Transverse colon (tissue), 4 donors: ENCODE measurements at places on chromosomes 5 and 9. TPM values are rescaled to one million over a fixed set of nuclear protein-coding genes. Genes with fewer than 3 reads are reported as not detected.
A peak's percentile ranks its signal among the peaks of the same experiment; 100 is the strongest.

The CCNI2 gene
- 3.0 TPM for total RNA-seq

The DDX41 gene
- total RNA-seq = 98.9 TPM

The GABBR2 gene
- not detected for total RNA-seq

The DENND4C gene
- 101 TPM for total RNA-seq

The TMOD1 gene
- total RNA-seq = 4.2 TPM

The CD72 gene
- 8.4 TPM for total RNA-seq

The TNFSF15 gene
- 0.37 TPM for total RNA-seq

The NUTM2F gene
- total RNA-seq = not detected

The ACSL6 gene
- not detected for total RNA-seq

DNA sequence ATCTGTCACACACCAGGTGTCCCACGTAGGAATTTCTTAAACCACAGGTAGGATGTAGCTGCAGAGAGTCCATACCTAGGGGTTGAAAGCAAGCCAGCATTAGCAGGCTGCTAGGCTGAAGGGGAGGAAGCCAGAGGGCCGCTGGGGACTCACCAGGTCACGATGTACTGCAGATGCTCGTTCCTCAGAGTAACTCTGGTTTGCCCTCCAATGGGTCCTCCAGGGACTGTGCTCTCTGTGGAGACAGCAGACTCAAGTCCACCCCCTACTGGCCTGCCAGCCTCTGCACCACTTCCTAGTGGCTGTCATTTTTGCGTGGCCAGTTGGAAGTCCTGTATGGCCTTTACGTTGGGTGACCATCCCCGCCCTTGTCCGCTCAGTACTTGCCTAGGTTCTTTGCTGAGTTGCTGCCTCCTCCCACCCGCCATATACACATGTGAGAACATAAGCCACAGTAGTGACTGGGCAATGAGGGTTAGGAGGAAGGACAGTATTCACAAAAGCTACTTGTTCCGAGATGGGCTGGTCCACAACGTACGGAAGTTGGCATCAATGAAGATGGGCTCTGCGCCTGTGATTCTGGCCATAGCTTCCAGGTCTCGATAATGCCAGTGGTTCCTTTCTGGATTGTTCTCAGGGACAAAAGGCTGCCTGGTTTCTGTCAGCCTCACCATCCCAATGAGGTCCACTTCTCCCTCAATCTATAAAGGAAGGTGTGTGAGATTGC lies 4.1 kb downstream of the RPL7A start:
- no peak overlapping the region for H3K4me3 ChIP-seq
- H3K27me3 ChIP-seq = no peaks in the 10 kb centered on the region
- no peak overlapping the region for H3K27ac ChIP-seq
- DNase-seq = no peak
- peaks cover 24% of the 10 kb centered on the region for H3K4me1 ChIP-seq
- peaks cover 23% of the 10 kb centered on the region for H3K36me3 ChIP-seq

GRCh38 chr9:114278881-114279570 lies 43.9 kb upstream of the ORM1 start:
- no peak overlapping the region for H3K27ac ChIP-seq
- H3K4me3 ChIP-seq = no peak overlapping the region
- no peaks in the 10 kb centered on the region for H3K27me3 ChIP-seq
- H3K4me1 ChIP-seq = no peaks in the 10 kb centered on the region
- no peaks in the 10 kb centered on the region for H3K36me3 ChIP-seq

- H3K36me3 ChIP-seq = no peaks in the 10 kb centered on the region
- H3K4me3 ChIP-seq = no peak overlapping the region
- no peak overlapping the region for H3K27ac ChIP-seq
- H3K27me3 ChIP-seq = no peaks in the 10 kb centered on the region
Observed at GRCh38 chr9:133261103-133261752, 13.8 kb downstream of the ABO start.

- H3K36me3 ChIP-seq = no peaks in the 10 kb centered on the region
- H3K27ac ChIP-seq = no peak overlapping the region
- no peak overlapping the region for H3K4me3 ChIP-seq
- no peaks in the 10 kb centered on the region for H3K27me3 ChIP-seq
Observed at GRCh38 chr9:35820076-35820475, 5.2 kb upstream of the HINT2 start.

DNA sequence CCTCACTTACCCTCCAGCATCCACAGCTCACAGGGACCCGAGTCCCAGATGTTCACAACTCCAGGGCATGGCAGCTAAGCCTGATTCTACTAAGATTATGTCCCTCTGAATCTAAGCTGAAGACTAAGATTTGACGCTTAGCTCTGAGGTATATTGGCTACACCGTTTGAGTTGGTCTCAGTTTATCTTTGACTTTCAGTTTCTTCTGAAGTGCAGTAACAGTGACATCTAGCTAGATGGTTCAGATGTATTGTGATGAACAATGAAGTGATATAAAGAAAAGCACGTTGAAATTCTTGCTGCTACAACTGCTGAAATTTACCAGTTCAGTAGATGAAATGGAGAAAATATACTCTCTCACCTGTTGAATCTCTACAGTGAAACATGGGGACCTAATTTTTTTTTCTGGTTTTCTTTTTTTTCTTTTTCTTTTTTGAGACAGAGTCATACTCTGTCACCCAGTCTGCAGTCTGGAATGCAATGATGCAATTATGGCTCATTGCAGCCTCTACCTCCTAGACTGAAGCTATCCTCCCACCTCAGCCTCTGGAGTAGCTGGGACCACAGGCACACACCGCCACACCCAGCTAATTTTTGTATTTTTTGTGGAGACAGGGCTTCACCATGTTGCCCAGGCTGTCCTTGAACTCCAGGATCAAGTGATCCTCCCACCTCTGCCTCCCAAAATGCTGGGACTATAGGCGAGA lies 15.7 kb downstream of the RFK start:
- no peak overlapping the region for H3K4me3 ChIP-seq
- H3K27ac ChIP-seq = no peak overlapping the region
- no peak for DNase-seq

- no peaks in the 10 kb centered on the region for H3K4me1 ChIP-seq
- DNase-seq = no peak
- no peak overlapping the region for H3K27ac ChIP-seq
- no peak overlapping the region for H3K4me3 ChIP-seq
Observed at GRCh38 chr5:65440456-65440855, 41.3 kb downstream of the ADAMTS6 start.

DNA sequence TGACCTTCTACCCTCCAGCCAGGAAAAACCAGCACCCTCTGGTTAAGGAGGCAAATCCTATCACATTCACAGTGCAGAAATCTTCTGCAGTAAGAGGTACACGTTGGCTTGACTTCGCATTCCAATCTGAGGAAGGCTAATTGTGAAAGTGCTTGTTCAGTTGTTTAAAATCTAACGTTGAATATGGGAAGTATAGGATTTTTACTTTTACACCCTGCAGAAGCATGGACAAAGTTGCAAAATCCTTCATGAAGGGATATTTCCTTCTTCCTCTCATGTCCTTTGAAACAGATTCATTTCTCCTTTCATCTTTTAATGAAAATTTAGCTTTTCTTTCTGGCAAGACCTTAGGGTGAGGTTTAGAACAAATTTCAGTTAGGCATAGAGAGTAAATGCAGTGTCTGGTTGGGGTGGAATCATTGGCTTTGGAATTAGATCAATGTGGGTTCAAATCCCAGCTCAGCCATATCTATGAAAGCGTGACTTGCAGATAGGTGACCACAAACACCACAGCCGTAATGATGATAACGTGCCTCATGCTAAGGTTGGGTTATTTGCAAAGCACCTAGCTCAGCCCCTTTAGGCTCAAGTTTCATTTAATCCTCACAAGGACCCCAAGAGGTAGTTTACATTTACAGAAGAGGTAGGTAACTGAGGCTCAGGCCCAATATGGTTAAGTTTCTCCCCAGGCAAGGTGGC lies 42.2 kb upstream of the C5orf58 start:
- no peak for DNase-seq
- H3K4me3 ChIP-seq = no peak overlapping the region
- H3K27me3 ChIP-seq = no peaks in the 10 kb centered on the region
- H3K27ac ChIP-seq = no peak overlapping the region

DNA sequence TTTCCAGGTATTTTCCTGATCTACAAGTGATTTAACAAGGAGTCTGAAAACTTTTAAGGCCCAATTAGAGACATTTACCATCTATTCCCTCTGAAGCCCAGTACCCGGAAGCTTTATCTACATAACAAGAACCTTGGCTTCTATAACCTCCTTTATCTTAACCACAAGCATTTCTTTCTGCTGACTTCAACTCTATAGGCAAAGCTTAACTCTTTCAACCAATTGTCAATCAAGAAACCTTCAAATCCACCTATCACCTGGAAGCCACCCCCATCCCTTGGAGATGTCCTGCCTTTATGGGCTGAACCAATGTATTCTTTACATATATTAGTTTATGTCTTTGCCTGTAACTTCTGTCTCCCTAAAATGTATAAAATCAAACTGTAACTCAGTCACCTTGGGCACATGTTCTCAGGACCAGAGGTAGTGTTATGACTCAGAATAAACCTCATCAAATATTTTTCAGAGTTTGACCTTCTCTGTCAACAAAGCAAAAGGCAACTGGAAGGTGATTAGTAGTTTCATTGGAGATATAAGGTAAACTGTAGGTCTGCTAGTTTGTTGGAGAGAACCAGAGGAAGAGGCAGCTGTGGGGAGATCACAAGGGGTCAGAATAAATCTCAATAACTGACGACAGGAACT lies 13.0 kb upstream of the RIMOC1 start:
- no peak for DNase-seq
- H3K4me1 ChIP-seq = no peaks in the 10 kb centered on the region
- H3K36me3 ChIP-seq = no peaks in the 10 kb centered on the region
- H3K4me3 ChIP-seq = no peak overlapping the region
- peaks cover 21% of the 10 kb centered on the region for H3K27me3 ChIP-seq
- H3K27ac ChIP-seq = no peak overlapping the region

DNA sequence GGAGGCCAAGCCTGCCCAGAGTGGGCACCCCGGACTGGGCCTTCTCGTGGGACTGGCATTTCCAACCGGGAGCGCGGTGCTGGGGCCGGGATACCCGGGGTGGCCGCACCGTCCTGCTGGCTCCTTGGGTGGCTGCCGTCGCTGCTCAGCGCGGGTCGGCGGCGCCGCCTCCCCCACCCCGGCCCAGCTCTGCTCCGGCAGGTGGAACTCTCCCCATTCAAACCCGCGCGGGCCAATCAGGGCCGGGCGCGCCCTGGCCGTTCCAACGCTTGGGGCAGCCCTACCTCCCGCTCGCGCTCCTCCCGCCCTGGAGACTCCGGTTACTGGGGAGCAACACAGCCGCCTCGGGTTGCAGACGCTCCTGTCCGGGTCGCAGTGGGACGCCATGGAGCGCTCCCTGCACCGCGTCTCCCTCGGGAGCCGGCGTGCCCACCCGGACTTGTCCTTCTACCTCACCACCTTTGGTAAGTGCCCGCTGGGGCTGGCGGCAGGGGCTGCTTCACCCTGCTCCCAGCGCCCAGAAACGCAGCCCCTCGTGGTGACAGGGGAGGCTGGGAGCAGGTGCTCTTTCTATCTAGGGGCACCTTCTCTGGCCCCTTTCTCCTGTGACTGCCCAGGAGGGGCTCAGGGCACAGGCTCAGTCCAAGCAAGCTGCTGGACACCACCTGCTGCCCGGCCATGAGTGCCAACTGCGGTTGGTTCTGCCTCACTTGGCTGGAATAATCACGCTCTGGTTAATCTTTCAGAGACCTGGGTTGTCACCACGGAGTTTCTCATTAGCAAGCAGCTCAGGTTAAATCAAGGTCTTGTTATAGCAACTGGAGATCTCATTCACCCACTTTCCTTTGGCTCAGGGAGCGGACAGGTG lies at the start of gene RGS3:
TSS of gene RGS3 (plus strand) at position 310 of the 868 bp plus-strand sequence. CDS start at position 386, 76 bp downstream.
- peak within 1 kb of the TSS; percentile 54 for H3K4me3 ChIP-seq
- peak; percentile 86 for DNase-seq
- H3K27ac ChIP-seq = peak within 1 kb of the TSS; percentile 78
- peaks cover 24% of the 10 kb centered on the region for H3K4me1 ChIP-seq
- no peaks in the 10 kb centered on the region for H3K27me3 ChIP-seq
- no peaks in the 10 kb centered on the region for H3K36me3 ChIP-seq

- H3K36me3 ChIP-seq = no peaks in the 10 kb centered on the region
- peaks cover 43% of the 10 kb centered on the region for H3K4me1 ChIP-seq
- peak overlapping the region; percentile 30 for H3K27ac ChIP-seq
- DNase-seq = no peak
Observed at GRCh38 chr5:150172556-150172955, 6.0 kb downstream of the CDX1 start.

GRCh38 chr5:7488734-7489133 lies 92.8 kb downstream of the ADCY2 start:
- H3K27ac ChIP-seq = no peak overlapping the region
- no peak for DNase-seq
- no peaks in the 10 kb centered on the region for H3K4me1 ChIP-seq
- no peaks in the 10 kb centered on the region for H3K36me3 ChIP-seq
- H3K27me3 ChIP-seq = no peaks in the 10 kb centered on the region
- H3K4me3 ChIP-seq = no peak overlapping the region

GRCh38 chr9:121998513-121999049 lies 94.5 kb downstream of the TTLL11 start:
- no peaks in the 10 kb centered on the region for H3K36me3 ChIP-seq
- H3K4me3 ChIP-seq = no peak overlapping the region
- no peak overlapping the region for H3K27ac ChIP-seq

- DNase-seq = no peak
- H3K4me1 ChIP-seq = no peaks in the 10 kb centered on the region
- no peak overlapping the region for H3K4me3 ChIP-seq
- no peaks in the 10 kb centered on the region for H3K36me3 ChIP-seq
- H3K27me3 ChIP-seq = no peaks in the 10 kb centered on the region
- H3K27ac ChIP-seq = no peak overlapping the region
Observed at GRCh38 chr5:75660678-75661465, 49.6 kb downstream of the ANKDD1B start.
